Omental fat pad (tissue), 4 donors: ENCODE measurements at places on chromosomes 16 and 17. TPM values are rescaled to one million over a fixed set of nuclear protein-coding genes. Genes with fewer than 3 reads are reported as not detected.

The MRPL38 gene
- 46.0 TPM for total RNA-seq

The KCNG4 gene
- total RNA-seq, result not detected

The SCIMP gene
- total RNA-seq, result 10.4 TPM

The CDIPT gene
- total RNA-seq, result 156 TPM

The HSD11B2 gene
- 1.7 TPM for total RNA-seq

The HID1 gene
- 4.0 TPM for total RNA-seq

The HOXB8 gene
- total RNA-seq, result 4.3 TPM

The PRDM7 gene
- not detected for total RNA-seq

The FNDC8 gene
- not detected for total RNA-seq

The CES1 gene
- total RNA-seq, result 4.9 TPM

The XYLT2 gene
- 8.4 TPM for total RNA-seq

The GPR142 gene
- not detected for total RNA-seq

The CD300H gene
- total RNA-seq, result not detected

The AP2B1 gene
- 72.7 TPM for total RNA-seq

The MAPT gene
- 18.2 TPM for total RNA-seq

The SLC47A1 gene
- 0.95 TPM for total RNA-seq

The KAT2A gene
- 30.2 TPM for total RNA-seq

The AATK gene
- 6.0 TPM for total RNA-seq

The TBC1D24 gene
- total RNA-seq, result 19.4 TPM

The GGT6 gene
- not detected for total RNA-seq

The NOG gene
- total RNA-seq, result 0.37 TPM

The SEPTIN12 gene
- total RNA-seq, result not detected
